Temporal lobe (tissue), 4 donors: ENCODE measurements at places on chromosomes 11 and 22. TPM values are rescaled to one million over a fixed set of nuclear protein-coding genes. Genes with fewer than 3 reads are reported as not detected.

VWCE gene
- total RNA-seq: 1.5 TPM

RIMBP3B gene
- 0.98 TPM for total RNA-seq

SLC22A9 gene
- total RNA-seq: under 0.01 TPM

PAMR1 gene
- 2.0 TPM for total RNA-seq

TBRG1 gene
- 26.8 TPM for total RNA-seq

SMIM35 gene
- not detected for total RNA-seq

TMA7B gene
- total RNA-seq: under 0.01 TPM

ARAP1 gene
- 30.0 TPM for total RNA-seq

MFRP gene
- total RNA-seq: not detected

AQP11 gene
- 4.7 TPM for total RNA-seq

SPON1 gene
- total RNA-seq: 36.4 TPM

RASSF10 gene
- total RNA-seq: 2.7 TPM

PATE2 gene
- 0.25 TPM for total RNA-seq

RPS3 gene
- 533 TPM for total RNA-seq

RGL4 gene
- total RNA-seq: not detected

OR51Q1 gene
- total RNA-seq: not detected

P2RX6 gene
- total RNA-seq: 0.49 TPM

IL18 gene
- 2.0 TPM for total RNA-seq

HSD17B12 gene
- total RNA-seq: 59.0 TPM

RAG2 gene
- not detected for total RNA-seq

MS4A3 gene
- 0.98 TPM for total RNA-seq

RFPL3 gene
- not detected for total RNA-seq

SBF2 gene
- 99.8 TPM for total RNA-seq
